ENCODE measurements at places on chromosomes 6 and 20.

DNA sequence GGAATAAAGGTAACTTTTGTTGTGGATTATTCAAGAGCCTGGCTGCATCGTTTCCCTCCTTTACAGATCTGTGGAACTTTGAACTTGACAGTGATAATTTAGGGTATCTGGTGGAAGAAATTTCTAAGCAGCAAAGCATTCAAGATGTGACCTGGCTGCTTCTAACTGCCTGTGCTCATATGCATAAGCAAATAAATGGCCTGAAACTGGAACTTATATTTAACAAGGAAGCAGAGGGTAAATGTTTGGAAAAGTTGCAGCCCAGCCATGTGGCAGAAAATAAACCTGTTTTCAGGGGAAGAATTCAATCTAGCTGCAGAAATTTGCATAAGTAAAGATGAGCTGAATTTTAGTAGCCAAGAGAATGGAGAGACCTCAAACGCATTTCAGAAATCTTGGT is 173.5 kb downstream of the C6orf118 start:
- DNase-seq, result no peak

DNA sequence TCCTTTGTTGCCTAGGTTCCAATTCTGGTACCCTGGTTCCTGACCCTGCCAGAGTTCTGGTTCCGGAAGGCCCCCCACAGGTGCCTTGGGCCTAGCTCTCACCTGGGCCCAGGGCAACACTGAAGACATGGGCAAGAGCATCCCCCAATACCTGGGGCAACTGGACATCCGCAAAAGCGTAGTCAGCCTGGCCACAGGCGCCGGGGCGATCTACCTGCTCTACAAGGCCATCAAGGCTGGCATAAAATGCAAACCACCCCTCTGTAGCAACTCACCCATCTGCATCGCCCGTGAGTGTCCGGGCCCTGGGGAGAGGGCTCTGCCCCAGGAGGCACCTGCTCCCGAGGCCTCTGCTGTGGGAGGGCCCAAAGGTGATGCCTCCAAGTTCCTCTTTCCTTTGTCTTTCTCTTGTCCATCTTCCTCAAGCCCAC is at the start of gene ARMC12:
TSS of gene ARMC12 (plus strand) at position 51 of the 431 bp plus-strand sequence. CDS start at position 128, 77 bp downstream.
- no peak for DNase-seq

DNA sequence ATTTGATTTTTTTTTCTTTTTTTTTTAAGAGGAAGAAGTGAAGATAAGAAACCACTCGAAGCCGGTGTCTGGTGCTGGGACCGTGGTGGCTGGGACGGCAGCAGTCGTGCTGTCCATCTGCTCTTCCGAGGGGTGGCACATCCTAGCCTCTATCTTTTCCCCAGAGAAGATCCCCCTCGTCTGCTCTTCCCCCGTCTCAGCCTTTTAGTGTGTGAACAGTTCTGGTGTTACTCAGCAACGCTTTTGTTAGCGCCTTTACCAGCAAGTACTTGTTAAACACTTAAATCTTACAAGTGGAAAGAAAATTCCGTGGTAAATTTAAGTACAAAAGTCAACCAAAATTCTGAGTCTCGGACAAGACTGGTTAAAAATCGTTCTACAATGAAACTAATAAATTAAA is 90.1 kb downstream of the RSPH3 start:
- no peak for DNase-seq

- DNase-seq, result no peak
Observed at GRCh38 chr6:87897663-87898062, 150.0 kb upstream of the SPACA1 start.

GRCh38 chr20:44832724-44833123 is 22.4 kb upstream of the RIMS4 start:
- DNase-seq, result no peak

DNA sequence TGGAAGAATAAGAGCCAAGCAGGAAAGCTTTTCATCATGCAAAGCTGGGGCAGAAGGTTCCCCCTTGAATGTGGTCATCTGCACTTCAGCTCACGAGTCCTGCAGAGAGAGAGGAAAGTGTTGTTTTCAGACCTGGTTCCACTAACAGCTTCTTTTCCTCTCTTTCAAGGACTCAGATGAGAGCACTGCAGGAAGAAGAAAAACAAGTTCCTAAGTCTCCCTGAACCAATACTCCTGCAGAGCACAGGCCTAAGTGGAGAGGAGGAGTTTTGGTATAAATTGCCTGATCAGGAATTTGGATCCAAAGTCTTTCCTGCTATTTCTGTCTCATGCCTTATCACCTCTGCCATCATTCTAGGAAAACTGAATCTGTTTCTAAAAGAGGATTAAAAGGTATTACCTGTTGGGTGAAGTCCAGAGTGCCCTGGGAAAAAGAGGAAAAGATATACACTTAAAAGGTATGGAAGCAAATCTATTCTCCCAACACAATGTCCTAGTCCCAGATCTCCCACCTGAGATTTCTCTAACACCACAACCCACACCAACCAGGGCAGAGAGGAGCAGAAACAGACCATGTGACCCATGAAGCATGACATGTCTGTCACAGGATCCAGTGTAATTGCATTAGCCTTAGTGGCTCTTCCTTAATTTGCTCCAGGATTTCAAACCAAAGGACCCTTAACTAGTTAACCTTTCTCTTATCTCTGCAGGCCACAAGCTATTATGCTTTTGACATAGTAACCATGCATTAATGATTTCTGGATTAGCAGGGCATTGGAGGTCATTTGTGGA is 12.2 kb downstream of the HLA-DRB5 start:
- no peak for DNase-seq

GRCh38 chr6:39821742-39822532 is 29.8 kb downstream of the DAAM2 start:
- DNase-seq, result no peak
